NCI-H1436 treated with DMSO at 0.1 percent for 48 hours (cell line): ENCODE measurements at places on chromosomes 1 and 21.

GRCh38 chr1:205592443-205593003, 39.3 kb downstream of the ELK4 start:
- DNase-seq, result no peak

DNA sequence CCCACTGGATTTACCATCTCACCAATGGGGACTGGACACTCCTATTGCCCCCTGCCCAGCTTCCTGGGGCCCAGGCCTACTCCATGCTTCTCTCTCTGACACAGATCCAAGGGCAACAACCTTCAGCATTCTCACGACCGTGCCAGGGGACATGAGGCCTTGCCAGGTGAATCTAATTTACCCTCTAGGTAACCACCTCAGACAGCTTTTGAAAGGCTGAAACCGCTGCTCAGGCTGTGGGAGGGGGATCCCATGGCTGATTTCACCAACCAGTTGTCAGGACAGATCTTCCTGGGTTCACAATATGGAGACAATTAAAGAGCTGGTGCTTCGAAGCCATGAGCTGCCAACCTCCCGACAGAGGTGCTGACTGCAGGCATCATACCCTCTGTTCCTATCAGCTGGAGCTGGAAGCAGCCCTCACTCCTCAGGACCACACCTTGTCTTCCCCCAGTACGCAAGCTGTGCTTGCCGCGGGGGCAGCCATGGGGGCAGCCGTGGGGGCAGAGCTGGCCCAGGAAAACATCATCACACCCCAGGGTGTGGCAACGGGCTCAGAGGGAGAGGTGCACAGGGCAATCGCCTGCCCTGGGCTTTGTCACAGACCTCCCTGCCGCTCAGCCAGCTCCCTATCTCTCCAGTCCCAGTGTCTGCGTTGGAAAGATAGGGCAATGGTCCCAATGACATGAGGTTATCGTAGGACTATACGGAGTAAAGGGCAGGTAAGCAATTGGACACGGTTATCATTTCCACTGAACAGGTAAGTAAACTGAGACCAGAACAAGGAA, 120.2 kb downstream of the DMRTB1 start:
- DNase-seq, result no peak

- no peak for DNase-seq
Observed at GRCh38 chr1:75174031-75174760, 40.0 kb downstream of the LHX8 start.

- DNase-seq, result no peak
Observed at GRCh38 chr1:150534002-150534401, 15.2 kb upstream of the ADAMTSL4 start.

DNA sequence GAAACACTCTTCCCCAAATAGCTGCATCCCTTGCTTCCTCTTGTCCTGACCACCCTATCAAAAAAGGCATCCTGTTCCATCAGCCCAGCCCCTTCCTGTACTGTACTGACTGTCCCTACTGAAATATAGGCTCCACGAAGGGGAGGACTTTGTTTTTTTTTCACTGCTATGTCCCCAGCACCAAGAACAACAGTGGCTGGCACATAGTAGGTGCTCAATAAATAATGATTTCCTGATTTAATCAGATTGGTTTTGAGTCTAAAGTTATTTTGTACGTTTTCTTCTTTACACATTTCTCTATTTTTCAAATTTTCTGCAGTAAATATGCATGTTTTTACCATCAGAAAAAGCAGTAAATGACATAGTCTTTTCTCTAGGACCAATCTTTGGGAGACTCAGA, 73.9 kb downstream of the CD58 start:
- DNase-seq, result no peak

DNA sequence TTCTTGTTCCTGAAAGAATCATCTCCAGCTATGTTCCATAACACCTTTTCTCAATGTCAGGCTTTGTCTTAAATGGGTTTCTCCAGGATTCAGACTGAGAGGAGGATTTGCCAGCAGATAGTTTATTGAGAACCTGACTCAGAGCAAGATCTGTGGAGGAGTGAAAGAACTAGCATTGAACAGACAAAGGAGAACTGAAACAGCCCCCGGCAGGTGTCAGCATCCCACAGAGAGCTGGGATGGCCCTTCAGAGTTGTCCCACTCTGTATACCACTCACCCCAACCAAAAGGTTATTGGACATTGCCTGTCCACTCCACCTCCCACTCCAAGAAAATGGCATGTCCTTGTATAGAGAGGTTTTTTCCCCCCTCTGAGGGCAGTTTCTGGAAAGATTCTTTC, 270.7 kb downstream of the PAPPA2 start:
- DNase-seq, result no peak

GRCh38 chr21:31908106-31909031, 35.5 kb downstream of the HUNK start:
- DNase-seq, result no peak

GRCh38 chr1:175002910-175003517, 3.3 kb downstream of the CACYBP start:
- no peak for DNase-seq

- DNase-seq, result no peak
Observed at GRCh38 chr1:48643193-48643592, 133.5 kb downstream of the BEND5 start.

DNA sequence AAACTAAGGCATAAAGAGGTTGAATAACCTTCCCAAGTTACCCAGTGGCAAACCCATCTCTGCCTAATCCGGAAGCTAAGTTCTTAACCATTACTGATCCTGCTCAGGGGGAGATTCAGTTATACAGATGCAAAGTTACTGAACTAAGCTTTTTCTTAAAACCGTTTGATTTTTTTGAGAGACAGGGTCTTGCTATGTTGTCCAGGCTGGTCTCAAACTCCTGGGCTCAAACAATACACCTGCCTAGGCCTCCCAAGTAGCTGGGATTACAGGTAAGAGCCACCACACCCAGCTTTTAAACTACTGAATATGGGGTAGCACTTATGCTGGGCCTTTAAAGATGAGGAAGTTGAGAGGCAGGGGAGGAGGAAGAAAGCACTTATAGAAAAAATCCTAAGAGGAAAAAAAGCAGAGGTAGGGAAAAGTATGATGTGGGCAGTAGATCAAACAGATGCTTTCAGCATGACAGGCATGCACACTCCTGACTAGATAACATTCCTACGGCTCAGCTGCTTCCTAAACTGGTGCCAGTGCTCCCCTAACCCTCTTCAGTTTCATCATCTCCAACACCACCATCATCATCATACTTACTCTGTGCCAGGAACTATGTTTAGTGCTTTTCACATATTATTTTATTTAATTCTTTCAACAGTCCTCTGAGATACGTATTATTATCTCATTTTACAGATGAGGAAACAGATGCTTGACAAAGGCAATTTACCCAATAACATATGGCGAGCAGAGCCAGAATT, 5.8 kb downstream of the PAFAH2 start:
- DNase-seq, result no peak

- no peak for DNase-seq
Observed at GRCh38 chr1:61152469-61153105, 70.2 kb downstream of the NFIA start.

- no peak for DNase-seq
Observed at GRCh38 chr1:244144053-244144452, 93.0 kb downstream of the ZBTB18 start.

- DNase-seq, result no peak
Observed at GRCh38 chr1:4002061-4002521, 102.0 kb upstream of the C1orf174 start.
